Stimulated activated CD4-positive, alpha-beta T cell treated with anti-CD3 and anti-CD28 coated beads, Interleukin-15, amount 100 ng/mL, for 1 hour (primary cell): ENCODE measurements at places on chromosomes 7 and 10.

- no peak for DNase-seq
Observed at GRCh38 chr10:64867501-64867962, 1346.3 kb downstream of the REEP3 start.

DNA sequence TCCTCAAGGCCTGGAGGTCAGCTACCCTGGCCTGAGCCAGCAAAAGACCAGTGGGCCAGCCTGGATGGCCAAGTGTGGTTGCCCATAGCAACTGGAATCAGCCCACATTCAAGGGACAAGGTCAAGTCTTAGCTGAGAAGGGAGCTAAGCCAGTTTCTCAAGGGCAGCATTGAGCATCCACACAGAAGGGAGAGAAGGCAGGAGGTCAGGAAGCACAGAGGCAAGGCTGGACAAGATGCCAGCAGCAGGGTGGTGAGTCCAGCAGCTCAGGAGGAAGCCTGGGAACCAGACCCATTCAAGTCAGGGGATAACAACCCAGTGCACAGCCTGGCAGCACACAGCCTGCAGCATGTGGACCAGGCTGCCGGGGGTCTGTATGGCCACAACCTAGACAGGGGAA, 54.0 kb upstream of the ZMIZ1 start:
- DNase-seq: no peak

DNA sequence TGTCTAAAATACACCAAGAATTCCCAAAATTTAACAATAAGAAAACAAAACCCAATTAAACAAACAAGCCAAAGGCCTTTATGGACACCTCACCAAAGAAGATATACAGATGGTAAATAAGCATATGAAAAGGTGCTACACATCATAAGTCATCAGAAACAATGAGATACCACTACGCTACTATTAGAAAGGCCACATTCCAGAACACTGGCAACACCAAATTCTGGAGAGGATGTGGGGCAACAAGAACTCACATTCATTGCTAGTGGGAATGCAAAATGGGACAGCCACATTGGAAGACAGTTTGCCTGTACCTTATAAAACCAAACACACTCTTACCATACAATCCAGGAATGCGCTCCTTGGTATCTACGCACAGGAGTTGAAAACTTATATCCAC, 291.4 kb downstream of the TNS3 start:
- DNase-seq: no peak

DNA sequence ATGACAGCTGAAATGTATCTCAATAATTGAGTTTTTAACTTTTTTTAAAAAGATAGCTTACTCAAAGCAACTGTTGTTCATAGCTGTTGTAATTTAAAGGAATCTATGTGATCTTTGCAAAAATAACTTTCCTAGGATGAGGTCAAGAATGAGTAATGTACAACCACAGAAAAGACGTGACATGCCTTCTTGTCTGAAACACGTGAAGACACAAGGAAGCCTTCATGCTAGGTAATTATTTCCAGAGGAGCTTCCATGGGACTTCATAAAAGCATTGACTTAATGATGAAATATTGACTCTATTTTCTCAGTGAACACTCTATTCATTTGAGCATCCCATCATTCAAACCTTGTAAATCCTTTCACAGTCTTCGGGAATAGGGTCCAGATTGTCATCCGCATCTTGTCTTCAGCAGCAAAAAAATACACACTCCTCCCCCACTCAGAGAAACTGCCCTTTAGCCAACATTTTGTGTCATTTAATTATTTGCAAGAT, 528.0 kb downstream of the NRG3 start:
- DNase-seq: no peak

DNA sequence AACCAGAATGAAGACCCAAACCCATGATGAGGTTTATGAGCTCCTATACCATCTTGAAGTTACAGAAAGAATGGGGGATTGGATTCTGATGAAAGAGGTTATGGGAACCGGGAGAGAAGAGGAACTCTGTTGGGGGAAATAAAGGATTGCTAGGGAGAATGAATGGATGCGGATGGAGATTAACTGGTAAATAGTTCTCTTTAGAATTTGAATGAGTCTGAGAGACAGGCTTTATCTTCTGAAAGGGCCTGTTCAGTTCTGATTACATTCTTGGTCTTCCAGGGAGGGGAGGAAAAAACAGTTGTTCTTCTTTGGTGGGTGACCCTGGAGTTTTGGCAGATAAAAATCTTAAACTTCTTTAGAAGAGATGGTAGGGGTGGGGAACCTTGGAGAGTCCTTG, 13.9 kb downstream of the SUGCT start:
- DNase-seq: no peak

DNA sequence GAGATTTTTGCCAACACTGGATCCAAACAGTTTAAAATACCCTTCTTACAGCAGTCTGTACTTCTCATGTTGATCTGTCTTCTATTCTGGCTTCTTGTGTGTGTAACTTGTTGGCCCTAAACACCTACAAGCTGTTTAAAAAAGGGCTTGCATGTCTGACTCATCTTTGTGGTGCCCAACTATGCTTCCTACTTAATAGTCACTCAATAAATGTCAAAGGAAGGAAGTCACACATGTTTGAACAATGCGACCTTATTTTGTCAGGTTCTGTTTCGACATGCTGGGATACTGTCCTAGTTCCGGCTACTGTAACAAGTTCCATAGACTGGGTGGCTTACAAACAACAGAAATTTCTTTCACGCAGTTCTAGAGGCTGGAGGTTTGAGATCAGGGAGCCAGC, 9.4 kb upstream of the GRK5 start:
- no peak for DNase-seq

GRCh38 chr10:121335386-121335925, 262.8 kb downstream of the FGFR2 start:
- no peak for DNase-seq

DNA sequence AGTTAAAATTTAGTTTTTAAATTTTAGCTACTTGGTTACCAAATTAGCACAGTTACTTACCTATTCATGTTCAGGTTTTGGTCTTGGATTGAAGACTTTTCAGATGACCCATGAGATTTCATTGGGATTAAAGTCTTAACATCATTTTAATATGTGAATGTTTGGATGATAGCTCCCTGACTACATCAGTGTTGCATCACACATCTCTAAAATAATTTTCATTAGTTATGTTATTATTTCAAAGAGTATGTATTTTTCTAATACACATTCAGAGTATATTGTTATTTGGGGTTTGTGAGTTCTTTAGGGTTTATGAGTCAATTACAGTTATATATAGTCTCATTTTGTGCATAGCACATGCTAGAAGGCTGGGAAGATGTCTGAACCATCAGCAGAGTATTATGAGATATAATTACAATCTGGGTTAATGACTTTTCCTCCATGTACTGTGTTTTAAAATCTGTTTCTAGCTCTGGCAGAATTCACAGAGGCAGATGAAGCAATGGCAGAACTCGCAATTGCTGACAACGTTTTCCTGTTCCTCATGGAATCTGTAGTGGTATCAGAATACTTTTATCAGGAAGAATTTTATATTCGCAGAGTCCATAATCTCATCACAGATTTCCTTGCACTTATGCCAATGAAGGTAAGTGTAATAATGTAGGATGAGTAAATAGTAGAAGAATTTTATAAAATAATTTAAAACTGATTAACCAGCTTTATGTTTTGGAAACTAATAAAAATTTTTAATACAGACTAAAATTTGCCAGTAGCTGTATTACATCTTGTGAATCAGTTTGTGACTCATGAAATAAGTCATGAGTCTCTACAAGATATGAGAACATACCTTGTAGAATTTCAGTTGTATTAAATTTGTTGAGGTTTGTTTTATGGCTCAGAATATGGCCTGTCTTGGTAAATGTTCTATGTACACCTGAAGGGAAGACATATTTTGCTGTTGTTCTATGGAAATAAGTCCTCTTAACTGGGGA, 26.9 kb downstream of the NUP205 start:
- no peak for DNase-seq

DNA sequence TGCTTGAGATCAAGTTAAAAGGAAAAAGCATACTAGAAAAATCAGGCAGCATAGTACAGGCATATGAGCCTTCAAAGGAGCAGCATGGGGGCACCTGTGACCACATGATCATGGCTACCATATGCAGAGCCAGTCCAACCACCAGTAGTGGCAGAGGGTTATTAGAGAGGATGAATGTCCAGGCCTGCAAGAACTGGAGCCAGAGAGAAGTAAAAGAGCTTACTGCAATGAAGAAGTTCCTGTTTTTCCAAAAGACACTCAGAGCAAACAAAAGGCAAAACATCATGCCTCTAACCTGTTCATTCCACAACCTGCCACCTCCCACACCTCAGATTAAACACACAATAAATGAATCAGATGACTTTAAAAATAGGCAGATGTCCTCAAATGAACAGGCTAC, 99.6 kb upstream of the NAMPT start:
- no peak for DNase-seq

GRCh38 chr10:34177445-34177844, 637.7 kb downstream of the PARD3 start:
- DNase-seq: no peak

DNA sequence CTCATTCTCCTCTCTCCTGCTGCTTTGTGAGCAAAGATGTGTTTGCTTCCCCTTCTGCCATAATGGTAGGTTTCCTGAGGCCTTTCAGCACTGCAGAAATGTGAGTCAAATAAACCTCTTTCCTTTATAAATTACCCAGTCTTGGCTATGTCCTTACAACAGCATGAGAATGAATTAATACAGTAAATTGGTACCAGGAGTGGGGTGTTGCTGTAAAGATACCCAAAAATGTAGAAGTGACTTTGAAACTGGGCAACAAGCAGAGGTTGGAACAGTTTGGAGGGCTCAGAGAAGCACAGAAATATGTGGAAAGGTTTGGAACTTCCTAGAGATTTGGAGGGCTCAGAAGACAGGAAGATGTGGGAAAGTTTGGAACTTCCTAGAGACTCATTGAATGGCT, 388.7 kb upstream of the GHITM start:
- no peak for DNase-seq

DNA sequence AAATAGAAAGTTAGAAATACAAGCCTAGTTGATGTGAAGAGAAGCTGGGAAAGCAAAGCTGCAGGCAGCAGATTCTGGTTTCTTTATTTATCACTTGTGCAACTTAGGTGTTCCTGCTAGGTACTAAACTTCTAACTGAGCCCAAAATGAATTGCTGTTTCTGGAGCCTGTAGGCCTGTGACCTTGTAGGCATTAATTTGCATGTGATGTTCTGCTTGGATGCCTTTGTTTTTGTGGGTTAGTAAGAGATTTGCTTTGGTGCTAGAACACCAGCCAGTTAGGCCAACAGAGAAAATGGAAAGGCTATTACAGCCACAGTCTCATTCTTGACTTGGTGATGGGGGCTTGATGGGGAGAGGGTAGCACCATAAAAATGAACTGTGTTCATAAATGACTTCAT, 370.7 kb downstream of the PPP1R3A start:
- no peak for DNase-seq

DNA sequence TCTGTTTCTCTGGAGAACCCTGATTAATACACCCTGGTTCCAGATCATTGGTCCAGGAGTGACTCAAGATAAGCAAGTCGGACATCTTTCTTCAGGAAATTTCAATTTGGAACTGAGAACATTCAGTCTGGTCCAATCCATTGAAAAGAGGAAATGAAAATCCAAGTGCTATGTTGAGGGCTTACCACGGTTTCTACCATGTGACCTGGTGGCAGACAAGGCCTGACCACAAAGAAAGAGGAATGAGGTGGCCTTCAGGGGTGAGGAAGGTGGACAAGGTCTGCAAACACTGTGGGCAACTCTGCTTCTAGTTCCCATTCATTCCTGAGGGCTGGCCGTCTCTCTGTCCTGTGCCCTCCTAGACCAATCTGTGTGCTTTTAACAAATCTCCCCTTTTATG, 149.2 kb upstream of the GHITM start:
- no peak for DNase-seq

- no peak for DNase-seq
Observed at GRCh38 chr10:46528171-46528671, 28.2 kb downstream of the GPRIN2 start.

GRCh38 chr7:157541295-157542067, 204.7 kb downstream of the DNAJB6 start:
- no peak for DNase-seq

- DNase-seq: no peak
Observed at GRCh38 chr7:137296576-137296975, 47.0 kb downstream of the PTN start.

GRCh38 chr7:17369691-17370426, 71.4 kb downstream of the AHR start:
- no peak for DNase-seq

GRCh38 chr7:46751471-46751870, 830.4 kb upstream of the IGFBP3 start:
- DNase-seq: no peak

DNA sequence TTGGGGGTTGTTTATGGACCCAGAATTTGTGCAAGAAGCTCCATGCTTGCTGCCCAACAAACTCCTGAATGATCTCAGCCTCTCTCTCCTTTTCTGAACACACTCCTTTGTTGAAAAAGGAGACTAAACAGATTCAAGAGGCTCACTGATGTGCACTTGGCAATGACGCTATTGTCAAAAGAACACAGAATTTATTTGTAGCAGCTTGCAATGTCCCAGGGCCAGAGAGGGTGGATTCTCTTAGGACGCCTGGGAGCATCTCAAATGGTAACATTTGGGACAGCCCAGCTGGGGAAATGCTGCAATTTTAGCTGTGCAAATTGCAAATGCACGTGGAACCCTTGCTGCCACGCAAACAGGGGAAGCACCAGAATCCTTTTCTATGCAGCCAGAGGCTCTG, 79.9 kb downstream of the GPR26 start:
- DNase-seq: no peak

DNA sequence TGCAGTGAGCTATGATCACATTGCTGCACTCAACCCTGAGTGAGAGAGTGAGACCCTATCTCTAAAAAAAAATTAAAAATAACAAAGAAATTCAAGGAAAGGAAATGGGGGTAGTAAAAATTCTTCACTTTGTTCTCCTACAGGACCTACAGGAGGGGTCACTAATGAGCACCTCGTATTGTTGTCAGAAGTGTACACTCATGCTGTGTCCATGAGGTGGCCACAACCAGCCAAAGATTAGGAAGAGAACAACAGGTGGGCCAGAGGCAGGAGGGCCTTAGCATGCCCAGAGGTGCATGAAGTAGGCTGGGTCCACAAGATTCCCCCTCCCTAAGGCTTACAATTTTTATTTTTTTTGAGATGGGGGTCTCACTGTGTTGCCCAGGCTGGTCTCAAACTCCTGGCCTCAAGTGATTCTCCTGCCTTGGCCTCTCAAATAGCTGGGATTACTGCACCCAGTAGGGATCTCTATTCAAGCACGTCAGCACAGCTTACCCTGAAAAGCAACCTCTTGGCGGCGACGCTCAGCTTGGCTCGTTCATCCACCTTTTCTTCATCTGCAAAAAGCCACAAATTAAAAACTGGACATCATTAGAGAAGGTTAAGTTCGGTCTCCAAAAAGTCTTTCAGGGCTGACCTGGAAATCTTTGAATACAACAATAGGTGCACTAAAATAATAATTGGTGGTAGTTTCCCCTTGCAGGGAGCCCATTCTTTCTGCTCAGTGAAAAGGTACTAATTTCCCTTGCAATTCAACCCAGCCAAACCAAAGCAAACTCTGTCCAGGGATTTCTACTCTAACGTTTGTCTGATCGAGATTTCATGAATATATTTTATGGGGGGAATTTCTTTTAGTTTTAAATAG, 104.4 kb downstream of the SVIL start:
- no peak for DNase-seq

- peak; percentile 42 for DNase-seq
Observed at GRCh38 chr10:61899997-61900828, 1.3 kb upstream of the ARID5B start.

GRCh38 chr10:57260175-57260574, 899.1 kb upstream of the ZWINT start:
- DNase-seq: no peak

GRCh38 chr10:86234541-86235270, 131.9 kb downstream of the GRID1 start:
- DNase-seq: no peak
